Activated gamma-delta T cell treated with Interleukin-2 at 50 U/mL for 16 hours (primary cell): ENCODE measurements at places on chromosomes 4 and X.

- DNase-seq: no peak
Measured at GRCh38 chrX:115189110-115189509, at the start of gene RBMXL3. TSS of gene RBMXL3 (plus strand) at chrX:115189410. CDS start at chrX:115189442, 32 bp downstream.

DNA sequence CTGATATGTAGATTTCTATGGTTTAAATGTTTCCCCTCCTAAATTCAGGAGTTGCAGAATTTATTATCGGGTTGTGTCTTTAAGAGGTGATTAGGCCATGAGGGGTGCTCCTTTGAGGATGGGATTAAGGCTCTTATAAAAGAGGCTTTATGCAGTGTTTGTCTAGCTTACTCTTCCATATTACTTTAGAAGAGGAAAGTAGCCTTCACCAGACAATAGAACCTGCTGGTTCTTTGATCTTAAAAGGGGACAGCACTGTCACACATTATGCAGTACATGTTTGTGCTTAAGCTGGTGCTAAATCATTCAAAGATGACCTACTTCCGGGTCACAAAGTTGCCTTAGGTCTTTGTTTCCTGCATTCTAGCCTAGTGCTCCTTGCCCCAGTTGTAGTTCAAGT is 81.0 kb downstream of the CPXCR1 start:
- DNase-seq: no peak

GRCh38 chr4:138918169-138918869 is 97.3 kb upstream of the NOCT start:
- no peak for DNase-seq

DNA sequence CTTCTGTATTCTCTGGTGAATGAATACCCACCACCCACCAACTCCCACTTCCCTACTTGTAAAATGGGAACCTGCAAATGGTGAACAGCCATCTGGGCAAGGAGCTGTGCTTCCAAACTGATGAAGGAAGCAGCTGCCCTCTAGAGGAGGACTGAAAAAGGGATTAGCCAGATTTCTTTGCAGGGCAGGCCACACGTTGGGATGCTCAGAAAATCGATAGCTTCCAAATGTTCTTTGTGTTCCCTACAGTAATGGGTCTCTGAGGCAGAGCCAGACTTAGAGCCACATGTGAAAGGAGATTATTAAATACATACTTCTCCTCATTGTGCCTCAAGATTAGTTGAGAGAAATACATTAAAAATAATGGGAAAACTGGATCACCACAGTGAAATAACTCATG is 39.3 kb upstream of the LPAR4 start:
- no peak for DNase-seq

GRCh38 chr4:2497324-2497723 is 28.4 kb downstream of the RNF4 start:
- DNase-seq: no peak

GRCh38 chr4:82710197-82710929 is 88.2 kb downstream of the SCD5 start:
- DNase-seq: no peak
